ENCODE measurements at places on chromosomes 3 and 15.

DNA sequence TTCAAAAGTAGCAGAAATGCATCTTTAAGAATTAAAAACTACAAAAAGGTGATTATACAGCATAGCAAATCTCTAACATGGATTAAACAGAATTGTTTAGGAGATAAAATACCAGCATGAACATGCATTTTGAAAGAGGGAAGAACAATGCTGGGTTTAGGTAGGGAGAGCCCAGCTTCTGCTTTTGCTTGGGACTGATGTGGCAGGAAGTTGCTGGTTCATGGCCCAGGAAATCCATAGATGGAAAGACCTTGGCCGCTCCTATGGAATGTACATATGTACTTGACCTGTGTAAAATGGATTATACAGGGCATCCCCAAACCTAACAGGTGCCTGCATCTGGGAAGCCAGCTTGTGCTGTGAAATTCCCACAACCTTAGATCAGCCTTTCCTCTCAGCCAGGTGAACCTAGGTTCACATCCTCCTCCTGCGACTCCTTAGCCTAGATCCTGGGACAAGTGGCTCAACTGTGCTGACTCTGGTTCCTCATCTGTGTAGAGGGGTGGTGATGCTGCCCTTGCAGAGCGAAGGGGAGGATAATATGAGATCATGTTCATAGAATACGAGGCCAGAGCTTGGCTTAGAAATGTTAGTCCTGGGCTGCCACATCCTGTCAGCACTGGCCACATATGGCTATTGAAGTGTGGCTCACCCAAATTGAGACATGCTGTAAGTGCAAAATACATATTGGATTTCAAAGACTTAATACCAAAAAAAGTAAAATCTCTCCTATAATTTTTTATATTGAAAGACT, 47.0 kb upstream of the PLXNA1 start:
- no peak for DNase-seq

GRCh38 chr3:38528457-38528856, 32.3 kb downstream of the EXOG start:
- no peak for DNase-seq

- no peak for DNase-seq
These were observed 7.4 kb upstream of the TBC1D5 start for GRCh38 chr3:17749705-17750293.

DNA sequence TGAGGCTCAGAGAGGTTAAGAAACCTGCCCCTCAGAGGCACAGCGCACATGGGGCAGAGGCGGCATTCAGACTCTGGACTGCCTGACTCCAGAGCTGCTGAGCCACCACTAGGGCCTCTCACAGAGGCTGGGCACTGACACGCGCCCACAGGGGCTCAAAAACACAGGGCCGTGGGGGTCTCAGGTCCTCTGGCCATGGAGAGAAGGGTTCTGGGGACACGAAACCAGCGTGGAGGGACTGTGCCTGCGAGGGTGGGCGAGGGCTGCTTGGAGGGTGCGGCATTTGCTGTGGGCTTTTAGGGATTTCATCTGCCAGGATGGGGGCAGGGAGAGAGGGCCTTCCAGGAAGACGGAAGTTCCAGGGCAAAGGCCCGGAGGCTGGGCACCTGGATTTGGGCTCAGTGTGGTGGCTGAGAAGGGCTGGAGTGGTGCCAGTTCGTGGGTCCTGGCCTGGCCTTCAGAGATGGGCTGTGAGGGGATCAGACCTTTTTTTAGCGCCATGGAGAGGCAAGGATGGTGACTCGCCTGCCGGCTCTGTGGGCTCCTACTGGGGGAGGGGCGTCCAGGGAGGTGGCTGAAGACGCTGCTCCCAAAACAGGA, 69.6 kb downstream of the EFCAB12 start:
- no peak for DNase-seq

DNA sequence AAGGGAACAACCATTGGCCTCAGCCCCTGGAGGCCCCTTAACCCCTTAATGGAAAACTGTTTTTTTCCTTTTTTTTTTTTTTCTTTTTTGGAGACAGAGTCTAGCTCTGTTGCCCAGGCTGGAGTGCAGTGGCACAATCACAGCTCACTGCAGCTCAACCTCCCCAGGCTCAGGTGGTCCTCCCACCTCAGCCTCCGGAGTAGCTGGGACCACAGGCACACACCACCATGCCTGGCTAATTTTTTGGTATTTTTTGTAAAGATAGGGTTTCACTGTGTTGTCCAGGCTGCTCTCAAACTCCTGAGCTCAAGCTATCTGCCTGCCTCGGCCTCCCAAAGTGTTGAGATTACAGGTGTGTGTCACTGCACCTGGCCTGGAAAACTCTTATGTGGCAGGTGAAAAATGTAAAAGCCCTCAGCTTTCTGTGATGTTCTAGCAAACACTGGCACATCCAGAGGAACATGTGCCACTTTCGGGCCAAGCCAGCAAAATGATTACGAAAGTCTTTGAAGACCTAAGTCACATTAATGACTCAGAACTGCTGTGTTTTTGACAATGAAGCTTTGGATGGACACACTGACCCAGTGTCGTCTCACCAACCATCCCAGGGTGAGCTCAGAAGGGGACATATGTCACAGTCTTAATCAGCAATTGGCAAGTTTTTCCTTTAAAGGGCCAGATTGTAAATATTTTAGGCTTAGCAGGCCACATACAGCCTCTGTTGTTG, 189.3 kb upstream of the TPM1 start:
- no peak for DNase-seq

GRCh38 chr3:102089904-102090720, 240.8 kb downstream of the NFKBIZ start:
- no peak for DNase-seq

- DNase-seq = no peak
These were observed 233.0 kb downstream of the CD47 start for GRCh38 chr3:107857854-107858253.

- no peak for DNase-seq
These were observed 88.9 kb downstream of the TBC1D2B start for GRCh38 chr15:77988347-77989295.

- DNase-seq = no peak
These were observed 40.9 kb upstream of the LDHAL6B start for GRCh38 chr15:59165726-59166125.

DNA sequence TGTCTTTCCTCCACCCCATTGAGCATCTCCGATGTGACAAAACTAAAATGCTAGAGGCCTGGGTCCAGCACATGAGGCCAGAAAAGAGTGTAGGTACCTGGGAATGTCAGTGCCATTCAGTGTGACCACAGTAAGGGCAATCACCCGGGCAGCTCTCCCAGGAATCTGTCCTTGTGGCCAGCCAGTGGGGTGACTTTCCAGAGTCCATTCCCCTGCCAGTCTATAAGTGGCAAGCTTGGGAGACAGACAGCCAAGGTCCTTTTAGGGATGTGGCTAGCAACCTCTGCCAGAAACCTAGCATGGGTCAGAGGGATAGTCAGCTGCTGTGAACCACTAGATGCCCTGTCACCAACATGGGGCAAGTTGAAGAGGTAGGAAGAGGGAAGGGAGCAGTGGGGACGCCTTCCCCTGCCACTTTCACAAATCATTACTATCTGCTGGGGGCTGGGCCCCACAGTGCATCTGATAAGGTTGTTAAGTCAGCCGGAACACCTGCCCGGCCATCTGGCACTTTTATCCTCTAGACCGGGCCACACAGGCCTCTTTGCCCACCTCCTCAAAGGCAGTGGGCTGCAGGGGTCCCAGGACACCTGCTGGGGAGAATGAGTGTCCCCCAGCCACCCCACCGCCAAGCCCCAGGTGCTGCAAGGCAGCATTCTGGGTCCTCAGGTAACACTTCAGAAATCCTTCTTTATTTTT, 24.8 kb upstream of the DET1 start:
- DNase-seq = no peak
